ENCODE measurements at places on chromosomes 3 and 15. TPM values are rescaled to one million over a fixed set of nuclear protein-coding genes. Genes with fewer than 3 reads are reported as not detected.

Gene RFTN1
- 60.2 TPM for total RNA-seq

Gene CX3CR1
- 2.1 TPM for total RNA-seq

Gene UBP1
- 63.5 TPM for total RNA-seq

Gene PIGZ
- 3.1 TPM for total RNA-seq

Gene ERC2
- 0.11 TPM for total RNA-seq

Gene APEH
- 108 TPM for total RNA-seq

Gene DOCK3
- 0.93 TPM for total RNA-seq

Data from T-helper 2 cell treated with Interferon-gamma antibody and Interleukin-4, amounts not matched to agents 100 ng/mL and 5 ng/mL, for 36 hours (primary cell).